ENCODE measurements at places on chromosomes 5 and 9.

DNA sequence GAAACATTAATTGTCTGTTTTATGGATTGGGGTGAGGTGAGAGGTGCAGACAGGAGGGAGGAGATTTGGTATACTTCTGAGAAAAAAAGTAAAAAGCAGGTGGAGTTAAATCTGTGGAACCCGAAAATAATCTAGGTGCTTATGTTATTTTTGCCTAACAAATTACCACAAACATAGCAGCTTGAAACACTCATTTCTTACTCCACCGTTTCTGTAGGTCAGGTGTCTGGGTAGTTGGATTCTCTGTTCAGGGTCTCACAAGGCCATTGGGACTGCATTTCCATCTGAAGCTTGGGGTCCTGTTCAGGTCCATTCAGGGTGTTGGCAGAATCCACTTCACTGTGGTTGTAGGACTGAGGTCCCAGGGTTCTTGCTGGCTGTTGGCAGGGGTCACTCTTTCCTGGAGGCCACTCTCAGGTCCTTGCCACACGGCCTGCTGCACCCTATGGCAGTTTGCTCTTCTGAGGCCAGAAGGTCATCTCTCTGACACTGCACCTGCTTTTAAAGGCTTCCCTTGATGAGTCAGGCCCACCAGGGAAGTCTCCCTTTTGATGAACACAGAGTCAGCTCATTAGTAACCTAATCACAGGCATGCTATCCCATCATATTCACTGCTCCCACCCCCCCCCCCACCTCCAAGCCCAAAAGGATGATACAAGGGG lies 82.2 kb downstream of the TRIO start:
- DNase-seq, result no peak

GRCh38 chr9:37286530-37287175 lies 135.8 kb upstream of the GRHPR start:
- no peak for DNase-seq

DNA sequence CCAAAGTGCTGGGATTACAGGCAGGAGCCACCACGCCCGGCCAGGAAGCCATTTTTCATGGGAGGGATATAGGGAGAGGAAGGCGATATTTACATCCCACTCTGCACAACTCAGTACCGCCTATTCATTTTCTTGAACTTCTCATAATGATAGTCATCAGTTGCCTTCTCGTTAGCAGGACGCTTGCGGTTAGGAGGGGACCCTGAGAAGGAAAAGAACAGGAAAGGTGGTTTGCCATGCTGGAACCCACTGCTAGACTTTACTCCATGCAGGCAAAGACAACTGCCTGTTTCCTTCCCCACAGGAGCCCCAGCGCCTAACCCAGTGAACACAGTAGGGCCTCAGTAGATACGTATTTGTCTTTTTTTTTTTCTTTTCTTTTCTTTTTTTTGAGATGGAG lies 4.1 kb upstream of the TOR1A start:
- DNase-seq, result no peak

DNA sequence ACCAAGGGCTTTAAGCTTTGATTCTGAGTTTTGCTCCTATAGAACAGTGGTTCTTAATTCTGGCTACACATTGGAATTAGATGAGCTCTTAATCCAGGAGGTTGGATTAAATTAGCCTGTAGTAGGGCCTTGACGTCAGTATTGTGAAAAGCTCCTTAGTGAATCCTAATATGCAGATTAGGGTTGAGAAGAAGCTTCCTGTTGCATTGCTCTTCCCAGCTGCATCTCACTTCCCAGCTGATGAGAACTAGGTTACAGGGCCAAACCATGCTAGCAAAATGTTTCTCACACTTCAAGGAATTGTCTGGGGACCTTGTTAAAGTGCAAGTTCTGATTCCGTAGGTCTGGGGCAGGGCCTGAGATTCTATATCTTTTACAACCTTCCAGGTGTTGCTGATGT lies 300.0 kb downstream of the ZSWIM6 start:
- DNase-seq, result no peak

GRCh38 chr9:95108777-95109176 lies 208.7 kb downstream of the FANCC start:
- no peak for DNase-seq

DNA sequence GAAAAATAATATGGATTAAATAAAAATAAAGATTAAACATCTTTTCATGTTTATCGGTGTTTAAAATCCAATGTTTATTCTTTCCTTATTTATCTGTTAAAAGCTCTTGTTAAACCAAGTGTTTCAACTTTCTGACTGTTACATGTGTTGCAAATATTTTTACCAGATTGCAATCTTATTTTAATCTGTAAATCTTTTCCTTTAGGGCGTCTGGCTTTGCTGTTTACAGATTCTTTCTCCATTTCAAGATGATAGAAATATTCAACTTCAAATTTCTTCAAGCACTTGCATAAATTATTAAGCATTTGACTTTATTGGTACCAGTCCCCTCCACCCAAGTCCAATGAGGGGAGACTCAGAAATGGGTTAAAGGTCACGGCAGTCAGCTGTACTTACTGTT lies 16.9 kb upstream of the ABCA1 start:
- no peak for DNase-seq

DNA sequence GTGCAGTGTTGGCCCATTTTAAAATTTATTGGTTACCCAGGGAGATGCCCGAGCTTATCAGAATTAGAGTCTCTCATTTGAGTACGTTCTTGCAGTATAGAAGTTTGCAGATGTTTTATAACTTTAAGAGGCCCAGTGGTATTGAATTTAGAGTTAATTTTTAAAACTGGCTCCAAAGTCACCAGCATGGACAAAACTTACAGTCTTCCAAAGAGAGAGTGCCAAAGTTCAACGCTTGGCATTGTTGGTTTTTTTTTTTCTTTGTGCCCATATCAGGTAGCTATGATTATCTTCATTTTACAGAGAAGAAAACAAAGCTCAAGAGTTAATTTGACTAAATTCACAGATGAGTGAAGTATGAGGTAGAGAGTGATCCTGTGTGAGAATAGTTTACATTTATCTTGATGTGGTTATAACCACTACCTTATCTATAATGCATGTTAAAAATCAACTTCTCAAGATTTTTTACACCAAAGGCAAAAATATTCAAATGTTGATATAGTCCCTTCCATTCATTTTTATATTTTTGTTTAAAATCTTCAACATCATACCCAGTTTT lies 273.7 kb upstream of the DMRT1 start:
- no peak for DNase-seq

DNA sequence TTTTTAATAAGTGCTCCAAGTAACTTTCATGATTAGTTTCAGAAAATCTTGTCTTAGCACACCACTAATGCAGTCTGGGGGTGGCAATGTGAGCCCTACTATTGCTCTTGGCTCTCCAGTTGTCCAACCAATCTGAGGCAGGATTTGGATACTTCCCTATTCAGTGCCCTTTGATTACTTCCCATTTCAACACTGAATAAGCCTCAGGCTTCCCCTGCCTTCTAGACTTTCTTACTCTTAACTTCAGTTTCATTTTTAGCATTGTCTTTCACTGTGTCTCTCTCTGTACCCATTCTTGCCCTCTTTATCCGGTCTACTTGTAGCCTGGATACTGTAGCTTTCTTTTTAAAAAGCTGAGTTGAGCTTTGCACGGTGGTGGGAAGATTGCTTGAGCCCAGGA lies 186.1 kb downstream of the C9orf152 start:
- DNase-seq, result no peak

- DNase-seq, result no peak
Measured at GRCh38 chr9:35338561-35339274, 151.2 kb upstream of the RUSC2 start.

- DNase-seq, result no peak
Measured at GRCh38 chr9:78143281-78144007, 92.4 kb upstream of the CEP78 start.

- DNase-seq, result no peak
Measured at GRCh38 chr5:157371655-157372471, 88.2 kb upstream of the NIPAL4 start.

- no peak for DNase-seq
Measured at GRCh38 chr9:135608999-135609317, 30.4 kb downstream of the GLT6D1 start.

GRCh38 chr5:39283231-39283818 lies 64.0 kb upstream of the FYB1 start:
- peak; percentile 52 for DNase-seq

DNA sequence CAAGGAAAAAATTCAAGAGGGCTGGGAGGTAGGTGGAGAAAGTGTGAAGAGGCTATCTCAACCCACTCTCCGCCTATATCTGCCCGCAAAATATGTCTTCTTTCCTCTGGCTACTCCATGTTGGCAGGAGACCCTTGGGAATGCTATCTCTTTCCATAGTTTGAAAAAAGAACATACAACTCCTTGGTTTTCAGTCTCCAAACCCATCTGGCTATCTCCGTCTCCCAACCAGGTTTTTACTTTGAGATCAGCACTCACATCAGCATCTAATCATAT lies 109.9 kb upstream of the IFNE start:
- DNase-seq, result peak; percentile 6

DNA sequence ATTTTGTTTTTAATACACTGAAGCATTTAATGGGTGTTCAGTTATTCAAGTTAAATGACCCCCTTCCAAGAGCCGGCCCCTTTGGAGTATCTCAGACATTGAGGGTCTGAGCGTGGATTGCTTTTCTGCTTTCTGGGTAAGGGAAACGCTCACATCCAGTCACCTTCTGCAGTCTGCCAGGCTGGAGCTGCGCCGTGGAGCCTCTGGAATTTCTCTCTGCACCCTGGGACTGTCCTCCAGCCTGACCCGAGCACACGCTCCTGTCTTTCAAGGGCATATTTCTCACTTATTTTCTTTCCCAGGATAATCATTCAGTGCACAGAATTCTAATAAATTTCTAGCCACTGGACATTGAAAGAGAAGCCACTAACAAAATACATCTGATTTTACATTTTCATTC lies 13.4 kb downstream of the FAM240B start:
- no peak for DNase-seq

DNA sequence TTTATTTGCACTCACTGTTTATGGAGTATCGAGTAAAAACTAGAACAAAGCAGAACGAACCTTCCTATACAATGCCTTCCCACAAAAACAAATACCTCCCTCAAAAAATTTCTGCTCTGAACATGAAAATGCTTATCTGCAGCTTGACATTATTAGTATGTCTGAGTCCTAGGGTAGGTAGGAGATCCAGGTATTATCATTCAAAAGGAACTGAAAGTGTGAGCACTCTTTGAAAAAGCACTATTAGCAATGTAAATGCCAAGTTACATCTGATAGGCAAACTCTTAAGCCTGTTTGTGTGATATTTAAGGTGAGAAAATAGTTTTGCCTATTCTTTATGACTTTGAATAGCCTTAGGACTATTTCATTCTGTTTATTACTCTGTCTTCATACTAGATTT lies 47.6 kb downstream of the ZSWIM6 start:
- DNase-seq, result no peak

DNA sequence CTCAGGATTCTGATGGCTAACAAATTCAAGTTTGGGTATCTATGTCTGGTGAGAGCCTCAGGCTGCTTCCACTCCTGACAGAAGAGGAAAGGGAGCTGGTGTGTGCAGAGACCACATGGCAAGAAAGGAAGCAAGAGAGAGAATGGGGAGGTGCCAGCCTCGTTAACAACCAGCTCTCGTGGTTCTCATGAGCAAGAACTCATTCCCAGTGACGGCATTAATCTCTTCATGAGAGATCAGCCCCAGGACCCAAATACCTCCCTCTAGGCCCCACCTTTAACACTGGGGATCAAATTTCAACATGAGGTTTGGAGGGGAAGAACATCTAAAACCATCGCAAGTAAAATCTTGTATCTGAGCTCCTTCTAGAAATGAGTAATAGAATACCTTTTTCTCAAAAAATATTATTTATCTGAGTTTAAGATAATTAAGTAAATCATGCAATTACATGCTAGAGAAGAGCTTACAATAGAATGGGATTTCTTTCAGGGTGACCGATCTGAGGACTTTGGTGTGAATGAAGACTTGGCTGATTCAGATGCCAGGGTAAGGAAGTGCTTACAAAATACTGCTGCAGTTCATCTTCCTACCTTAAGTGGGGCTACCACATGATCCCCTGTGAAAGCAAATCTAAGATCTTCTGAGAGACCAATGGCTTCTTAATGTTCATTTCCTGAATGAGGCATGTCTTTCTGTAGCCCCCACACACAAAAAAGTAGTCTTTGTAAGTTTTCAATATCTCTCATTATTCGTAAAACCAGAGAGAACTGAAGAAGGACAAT lies 11.5 kb downstream of the ANXA1 start:
- DNase-seq, result no peak

Data from urothelium cell line (cell line).